Left renal cortex interstitium (tissue), 4 donors: ENCODE measurements at places on chromosomes 7 and 10.

- no peak for DNase-seq
Measured at GRCh38 chr7:133623721-133624120, 370.8 kb downstream of the EXOC4 start.

GRCh38 chr10:46515793-46516192, 40.7 kb downstream of the GPRIN2 start:
- no peak for DNase-seq

DNA sequence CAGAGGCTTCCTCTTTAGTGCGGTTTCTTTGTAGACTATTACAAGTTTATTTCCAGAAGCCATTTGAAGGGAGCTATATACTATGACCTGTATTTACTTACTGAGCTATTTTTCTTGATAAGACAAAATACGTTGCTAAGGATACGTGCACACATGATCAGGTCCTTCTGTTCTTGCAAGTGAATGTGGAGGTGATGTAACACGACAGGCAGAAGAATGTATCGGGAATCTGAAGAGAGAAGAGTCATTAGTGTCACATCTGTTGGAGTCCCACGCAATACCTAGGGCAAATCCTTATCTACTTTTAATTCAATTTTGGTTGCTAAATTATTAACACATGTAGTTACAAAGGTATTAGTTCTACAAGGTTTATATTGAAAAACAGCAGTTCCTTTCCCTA, 284.6 kb upstream of the IMMP2L start:
- no peak for DNase-seq

DNA sequence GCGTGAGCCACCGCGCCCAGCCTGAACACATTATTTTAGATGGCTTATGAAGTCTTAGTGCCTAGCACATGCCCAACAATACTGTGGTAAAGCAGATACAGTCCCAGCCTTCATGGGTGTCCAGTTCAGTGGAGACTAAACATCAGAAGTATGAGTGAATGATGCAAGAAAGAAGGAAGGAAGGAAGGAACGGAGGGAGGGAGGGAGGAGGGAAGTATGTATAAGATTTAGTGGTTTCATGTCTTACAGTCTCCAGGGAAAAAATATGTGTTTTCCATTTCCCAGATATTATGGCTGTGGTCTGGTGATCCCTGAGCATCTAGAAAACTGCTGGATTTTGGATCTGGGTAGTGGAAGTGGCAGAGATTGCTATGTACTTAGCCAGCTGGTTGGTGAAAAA, 2.9 kb downstream of the AS3MT start:
- DNase-seq: no peak

DNA sequence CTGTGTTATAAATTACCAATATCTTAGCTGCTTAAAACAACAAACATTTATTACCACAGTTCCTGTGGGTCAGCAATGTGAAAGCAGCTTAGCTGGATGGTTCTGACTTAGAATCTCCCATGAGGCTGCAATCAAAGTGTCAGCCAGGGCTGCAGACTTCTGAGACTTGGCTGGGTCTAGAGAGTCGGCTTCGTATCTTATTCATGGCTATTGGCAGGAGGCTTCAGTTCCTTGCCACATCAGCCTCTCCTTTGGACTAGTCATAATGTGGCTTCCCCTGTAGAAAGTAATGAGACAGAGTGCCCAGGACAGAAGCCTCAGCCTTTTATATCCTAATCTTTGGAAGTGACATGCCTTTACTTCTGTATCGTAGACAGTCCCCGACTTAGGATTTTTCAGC, 27.3 kb downstream of the RALA start:
- DNase-seq: no peak

- no peak for DNase-seq
Measured at GRCh38 chr7:44401692-44402091, 76.3 kb upstream of the CAMK2B start.

DNA sequence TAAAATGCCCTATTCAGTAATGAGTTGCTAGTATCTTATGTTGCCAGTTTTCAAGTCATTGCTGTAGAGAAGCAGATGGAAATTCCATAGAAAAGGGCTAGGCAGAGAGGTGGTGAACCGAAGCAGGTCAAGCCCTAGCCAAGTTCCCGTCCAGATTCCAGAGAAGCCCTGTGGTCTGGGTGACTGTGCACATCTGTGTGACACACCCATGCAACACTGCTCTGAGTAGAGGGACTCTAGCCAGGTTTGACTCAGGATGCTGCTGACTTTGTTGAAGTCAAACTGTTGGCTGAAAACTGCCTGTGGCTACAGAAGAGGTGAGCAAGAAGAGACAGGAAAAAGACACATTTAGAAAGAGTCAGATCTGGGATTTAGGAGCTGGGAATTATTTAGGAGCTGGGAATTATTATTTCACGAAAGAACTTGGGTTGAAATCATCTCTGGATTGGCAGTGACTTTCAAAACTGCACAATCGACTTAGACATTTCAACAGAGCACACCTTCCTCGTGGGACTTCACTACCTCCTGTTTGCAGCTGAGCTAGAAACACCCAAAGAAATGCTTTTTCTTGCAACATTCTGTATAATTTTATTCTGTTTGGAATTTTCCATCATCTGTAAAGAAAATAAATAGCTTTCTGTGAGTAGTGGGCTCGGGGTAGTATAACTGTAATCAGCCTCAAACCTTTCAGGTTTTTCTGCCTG, 149.1 kb upstream of the PRKCQ start:
- DNase-seq: no peak
